ENCODE measurements at places on chromosomes 1 and 21. TPM values are rescaled to one million over a fixed set of nuclear protein-coding genes. Genes with fewer than 3 reads are reported as not detected.

TMEM234 gene
- 21.5 TPM for total RNA-seq

GRCh38 chr1:84795213-84795612 is 97.8 kb downstream of the LPAR3 start:
- no peak for DNase-seq

- DNase-seq = peak; percentile 15
Observed at GRCh38 chr1:84724128-84724860, 34.0 kb upstream of the SSX2IP start.

LIN28A gene
- total RNA-seq = not detected

TBX15 gene
- 38.0 TPM for total RNA-seq

KRTAP13-2 gene
- total RNA-seq = not detected

MSH4 gene
- under 0.01 TPM for total RNA-seq

GRCh38 chr21:44438531-44439210 is 16.6 kb upstream of the LRRC3 start:
- DNase-seq = peak; percentile 80

C8A gene
- not detected for total RNA-seq

DNA sequence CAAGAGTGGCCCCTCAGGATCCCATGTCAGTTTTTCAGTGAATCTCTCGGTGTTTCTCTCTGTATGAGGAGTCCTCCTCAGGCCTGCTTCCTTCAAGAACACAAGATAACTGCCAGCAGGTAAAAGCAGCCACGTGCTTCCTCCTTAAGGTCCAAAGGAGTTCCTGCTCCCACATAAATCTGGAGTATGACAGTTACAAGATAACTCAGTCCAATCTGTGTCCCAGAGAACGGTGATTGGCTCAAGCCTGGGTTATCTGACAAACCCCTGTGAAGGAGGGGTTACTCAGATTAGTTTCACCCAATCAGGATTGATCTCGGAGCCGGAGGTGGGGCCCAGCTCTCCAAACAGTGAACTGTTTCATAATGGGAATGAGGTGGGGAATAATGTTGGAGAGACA is 5.8 kb upstream of the ANKRD13C start:
- no peak for DNase-seq

LCE1F gene
- not detected for total RNA-seq

DNA sequence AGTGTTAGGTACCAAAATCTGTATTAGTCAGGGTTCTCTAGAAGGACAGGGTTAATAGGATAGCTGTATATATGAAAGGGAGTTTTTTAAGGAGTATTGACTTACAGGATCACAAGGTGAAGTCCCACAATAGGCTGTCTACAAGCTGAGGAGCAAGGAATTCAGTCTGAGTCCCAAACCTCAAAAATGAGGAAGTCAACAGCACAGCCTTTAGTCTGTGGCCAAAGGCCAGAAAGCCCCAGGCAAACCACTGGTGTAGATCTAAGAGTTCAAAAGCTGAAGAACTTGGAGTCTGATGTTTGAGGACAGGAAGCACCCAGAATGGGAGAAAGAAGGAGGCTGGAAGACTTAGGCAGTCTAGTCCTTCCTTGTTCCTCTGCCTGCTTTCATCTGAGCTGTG is 487.5 kb upstream of the CHRM3 start:
- DNase-seq = no peak

- no peak for DNase-seq
Observed at GRCh38 chr1:151545542-151545941, 5.4 kb downstream of the TUFT1 start.

- peak; percentile 59 for DNase-seq
Observed at GRCh38 chr1:117573386-117574023, 32.3 kb upstream of the TENT5C start.

LDLRAD1 gene
- not detected for total RNA-seq

TP73 gene
- not detected for total RNA-seq

DNA sequence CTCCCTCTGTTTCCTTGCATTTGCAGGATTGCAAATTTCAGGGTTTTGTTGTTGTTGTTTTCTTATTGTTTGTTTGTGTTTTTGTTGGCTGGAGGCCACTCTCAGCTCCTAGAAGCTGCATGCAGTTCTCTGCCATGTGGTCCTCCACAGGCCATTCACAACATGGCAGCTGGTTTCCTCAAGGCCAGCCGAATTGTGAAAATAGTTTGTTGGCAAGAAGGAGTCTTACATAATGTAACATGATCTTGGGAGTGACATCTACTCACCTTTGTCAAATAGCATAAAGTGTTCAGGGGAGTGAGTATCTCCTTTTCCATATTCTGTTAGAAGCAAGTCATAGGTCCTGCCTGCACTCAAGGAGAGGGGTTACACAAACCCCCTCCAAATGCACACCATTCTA is 10.6 kb upstream of the UAP1 start:
- peak; percentile 34 for DNase-seq

DNASE2B gene
- total RNA-seq = not detected

AADACL4 gene
- total RNA-seq = not detected

TMEM82 gene
- not detected for total RNA-seq

TNFAIP8L2 gene
- not detected for total RNA-seq

GRCh38 chr1:169604781-169605560 is 18.7 kb upstream of the F5 start:
- no peak for DNase-seq

GRCh38 chr1:26452459-26453183 is 19.6 kb upstream of the HMGN2 start:
- no peak for DNase-seq

GRCh38 chr21:36029309-36029708 is 31.0 kb downstream of the SETD4 start:
- no peak for DNase-seq

DNA sequence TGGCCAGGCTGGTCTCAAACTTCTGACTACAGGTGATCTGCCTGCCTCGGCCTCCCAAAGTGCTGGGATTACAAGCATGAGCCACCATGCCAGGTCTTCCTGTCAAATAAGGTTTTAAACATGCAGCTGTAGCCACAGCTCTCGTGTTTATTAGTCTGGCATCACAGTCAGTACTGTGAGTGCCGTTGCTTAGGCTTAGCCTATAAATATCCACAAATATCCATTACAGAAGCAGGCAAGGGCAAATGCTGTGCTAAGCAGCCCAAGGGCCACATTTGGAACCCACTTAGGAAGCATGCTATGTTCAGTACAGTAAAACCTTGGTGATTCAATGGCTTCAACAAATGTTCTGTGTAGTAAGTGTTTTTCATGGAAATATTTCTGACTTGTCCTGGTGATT is 75.9 kb downstream of the KIF1B start:
- peak; percentile 49 for DNase-seq

All from osteoblast (primary cell).